Anterior cingulate cortex (tissue), 58 donors: ENCODE measurements at places on chromosomes 7 and 10.

- no peak for DNase-seq
These were observed 116.9 kb upstream of the SVIL start for GRCh38 chr10:29751684-29752083.

DNA sequence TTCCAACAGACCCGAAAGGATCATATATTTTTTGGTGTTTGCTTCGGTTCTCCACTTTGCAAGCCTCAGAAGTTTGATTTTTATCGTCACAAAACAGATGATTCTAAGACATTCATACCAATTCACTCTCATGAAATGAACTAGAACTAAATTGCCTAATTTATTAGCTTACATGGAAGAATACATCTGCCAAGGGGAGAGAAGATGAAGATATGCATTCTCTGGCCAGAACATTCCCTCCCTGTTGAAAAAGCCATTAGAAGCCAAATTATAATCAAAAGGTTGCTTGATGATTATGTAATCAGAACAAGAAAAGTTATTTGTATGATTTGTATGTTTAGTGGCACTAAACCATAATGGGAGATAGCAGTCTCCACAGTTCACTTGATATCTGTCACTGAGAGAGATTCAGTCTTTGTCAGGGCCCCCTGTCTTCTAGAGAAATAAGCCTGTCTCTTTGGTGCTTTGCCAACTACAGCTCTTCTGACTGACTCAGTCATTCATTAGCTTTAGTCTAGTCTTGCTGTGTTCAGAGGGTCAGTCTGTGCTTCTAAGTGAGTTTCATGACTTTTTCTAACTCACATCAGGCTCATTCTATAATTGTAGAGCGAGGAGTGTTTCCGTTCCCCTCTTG is 95.3 kb upstream of the GNAI1 start:
- no peak for DNase-seq

GRCh38 chr7:129702761-129703338 is 91.3 kb downstream of the NRF1 start:
- DNase-seq, result no peak

DNA sequence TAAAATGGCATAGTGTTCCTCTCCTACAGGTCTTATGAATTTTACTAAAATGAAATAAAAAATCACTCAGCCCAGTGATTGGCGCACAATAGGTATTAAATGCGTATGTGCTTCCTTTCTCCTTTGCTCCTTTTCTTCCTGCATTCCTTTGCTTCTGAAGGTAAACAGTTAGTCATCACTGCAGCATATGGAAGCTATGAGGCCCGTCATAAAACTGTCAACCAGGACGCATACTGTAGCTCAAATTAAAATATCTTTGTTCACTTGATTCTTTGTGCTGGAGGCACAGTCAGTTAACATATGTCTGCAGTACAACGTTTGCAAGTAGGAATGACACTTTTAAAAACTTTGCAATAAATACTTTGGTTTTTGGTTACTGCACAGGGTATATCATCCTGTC is 374.7 kb downstream of the TCERG1L start:
- no peak for DNase-seq

- no peak for DNase-seq
These were observed 55.5 kb downstream of the KLF6 start for GRCh38 chr10:3729397-3729976.

- DNase-seq, result peak; percentile 98
These were observed at the start of gene SLC25A28 for GRCh38 chr10:99619851-99620710. SLC25A28 (minus strand) TSS chr10:99620439; CDS start chr10:99620335, 104 bp downstream.

DNA sequence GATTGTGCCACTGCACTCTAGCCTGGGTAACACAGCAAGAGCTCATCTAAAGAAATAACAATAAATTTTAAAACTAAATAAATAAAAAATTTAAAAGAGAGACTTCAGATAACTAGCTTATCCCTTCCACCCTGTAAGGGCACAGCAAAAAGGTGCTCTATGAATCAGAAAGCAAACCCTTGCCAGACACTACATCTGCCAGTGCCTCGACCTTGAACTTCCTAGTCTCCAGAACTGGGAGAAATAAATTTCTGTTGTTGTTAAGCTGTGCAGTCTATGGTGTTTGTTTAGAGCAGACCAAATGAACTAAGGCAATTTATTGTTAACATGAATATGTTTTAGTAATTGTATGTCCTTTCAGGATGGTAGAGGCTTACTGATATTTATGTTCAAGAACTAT is 174.9 kb upstream of the TRIM24 start:
- DNase-seq, result no peak

DNA sequence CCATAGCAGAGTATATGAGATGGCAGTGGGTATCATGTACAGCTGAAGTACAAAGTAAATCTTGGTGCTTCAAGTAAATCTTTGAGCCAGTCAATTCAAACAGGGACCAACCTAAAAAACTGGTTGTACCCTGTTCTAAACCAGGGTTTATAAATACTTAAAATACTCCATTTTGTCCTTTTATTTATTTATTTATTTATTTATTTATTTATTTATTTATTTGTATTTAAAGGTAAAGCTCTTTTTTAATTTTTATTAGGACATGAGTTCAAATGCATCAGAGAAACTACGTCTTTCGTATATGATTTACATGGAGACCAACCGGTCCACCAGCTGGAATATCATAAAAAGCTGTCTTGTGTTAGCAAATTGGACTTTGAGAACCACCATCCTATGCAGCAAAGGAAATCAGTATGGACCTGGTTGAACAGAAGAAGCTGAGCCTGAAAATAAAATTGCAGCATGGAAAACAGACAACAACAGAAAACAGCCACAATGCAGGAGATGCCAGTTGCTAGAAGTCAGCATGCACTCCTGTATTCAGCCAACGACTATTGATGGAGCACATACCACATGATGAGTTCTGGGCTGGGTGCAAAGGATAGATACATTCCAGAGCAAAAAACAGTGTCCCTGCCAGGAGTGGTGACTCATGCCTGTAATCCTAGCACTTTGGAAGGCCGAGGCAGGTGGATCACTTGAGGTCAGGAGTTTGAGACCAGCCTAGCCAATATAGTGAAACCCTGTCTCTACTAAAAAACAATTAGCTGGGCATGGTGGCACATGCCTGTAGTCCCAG is 60.0 kb downstream of the PLXNA4 start:
- DNase-seq, result no peak

- no peak for DNase-seq
These were observed 3.9 kb upstream of the CD36 start for GRCh38 chr7:80634505-80634904.

- no peak for DNase-seq
These were observed 6.0 kb downstream of the TEX47 start for GRCh38 chr7:88789480-88790064.

DNA sequence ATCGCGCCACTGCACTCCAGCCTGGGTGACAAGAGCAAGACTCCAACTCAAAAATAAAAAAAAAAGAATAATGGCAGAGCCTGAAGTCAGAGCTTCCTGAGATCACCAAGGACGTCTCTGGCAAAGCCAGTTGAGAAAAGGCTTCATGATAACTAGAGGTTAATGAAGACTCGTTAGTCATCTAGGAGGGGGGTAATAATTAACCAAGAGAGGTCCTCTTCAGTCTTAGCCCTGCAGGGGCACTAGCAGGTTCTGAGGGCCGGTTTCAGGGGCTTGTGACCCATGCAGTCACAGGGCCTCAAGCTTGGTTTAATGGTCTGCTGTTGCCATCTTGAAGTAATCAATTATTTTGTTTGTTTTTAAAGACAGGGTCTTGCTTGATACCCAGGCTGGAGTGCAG is 28.6 kb upstream of the PROSER2 start:
- no peak for DNase-seq

DNA sequence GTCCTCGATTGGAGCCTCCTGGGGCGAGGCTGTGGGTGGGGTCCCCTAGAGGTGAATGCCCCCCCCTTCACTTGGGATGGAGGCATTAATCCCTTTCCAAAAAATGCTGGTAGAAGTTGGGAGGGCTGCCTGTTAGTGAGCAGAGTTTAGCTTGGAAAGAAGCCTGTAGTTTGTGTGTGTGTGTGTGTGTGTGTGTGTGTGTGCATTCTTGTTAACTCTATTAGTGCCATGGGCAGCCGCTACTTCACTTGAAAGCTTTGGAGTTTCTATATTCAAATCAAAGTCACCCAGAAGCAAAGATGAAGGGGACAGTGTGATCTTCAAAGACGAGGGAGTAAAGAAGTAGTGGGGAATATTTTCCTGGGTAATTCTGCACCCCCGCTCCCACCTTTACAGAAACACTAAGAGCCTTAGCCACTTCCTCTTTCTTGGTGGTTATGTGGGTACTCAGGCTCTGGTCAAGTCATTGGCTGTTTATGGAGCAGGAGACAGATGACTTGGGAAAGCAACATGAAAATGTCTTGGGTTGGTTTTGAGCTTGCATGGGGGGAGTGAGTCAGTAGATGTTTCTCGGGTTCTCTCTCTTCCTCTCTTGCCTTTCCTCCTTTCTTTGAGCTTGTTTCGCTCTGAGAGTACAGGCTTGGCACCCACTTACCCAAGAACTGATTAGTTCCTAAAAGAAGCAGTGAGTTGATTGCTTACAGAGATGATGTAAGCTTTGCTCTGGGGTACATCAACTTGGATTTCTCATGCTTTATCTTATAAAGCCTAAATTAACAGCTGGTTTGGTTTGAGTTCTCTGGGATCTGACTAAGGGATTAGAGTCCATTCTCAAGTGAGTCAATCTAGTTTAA is 35.9 kb downstream of the TCF7L2 start:
- no peak for DNase-seq

GRCh38 chr7:149766135-149766675 is 7.2 kb downstream of the ZNF467 start:
- DNase-seq, result no peak

DNA sequence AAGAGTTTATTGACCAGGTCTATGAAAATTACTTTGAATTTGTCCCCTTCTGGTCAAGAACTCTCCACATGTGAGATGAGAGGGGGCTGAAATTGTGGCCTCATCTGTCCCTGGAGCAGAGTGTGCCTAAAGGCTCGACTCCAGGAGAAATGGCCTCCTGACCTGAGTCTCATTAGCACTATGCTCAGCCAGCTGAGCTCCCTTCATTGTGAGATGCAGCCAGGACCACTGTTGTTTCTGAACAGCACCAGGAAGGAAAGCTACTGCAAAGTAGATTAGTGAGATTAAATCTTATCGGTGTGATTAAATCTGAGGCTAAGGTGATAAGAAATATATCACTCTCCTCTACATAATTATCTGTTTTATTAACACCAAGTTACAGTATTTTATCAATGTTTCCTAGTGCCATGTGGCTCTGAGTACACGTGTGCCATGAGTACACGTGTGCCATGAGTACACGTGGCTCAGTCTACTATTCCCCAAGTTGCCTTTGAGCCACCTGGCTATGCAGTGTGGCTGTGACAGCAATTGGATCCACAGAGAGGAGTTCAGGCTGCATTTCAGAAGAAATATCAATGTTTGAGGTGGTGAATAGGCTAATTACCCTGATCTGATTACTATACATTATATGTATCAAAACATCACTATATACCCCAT is 126.9 kb downstream of the IPMK start:
- DNase-seq, result no peak

GRCh38 chr7:42726066-42726785 is 185.6 kb downstream of the C7orf25 start:
- DNase-seq, result no peak
